A673 (cell line): ENCODE measurements at places on chromosomes 12 and 14. TPM values are rescaled to one million over a fixed set of nuclear protein-coding genes. Genes with fewer than 3 reads are reported as not detected.
A peak's percentile ranks its signal among the peaks of the same experiment; 100 is the strongest.

DNA sequence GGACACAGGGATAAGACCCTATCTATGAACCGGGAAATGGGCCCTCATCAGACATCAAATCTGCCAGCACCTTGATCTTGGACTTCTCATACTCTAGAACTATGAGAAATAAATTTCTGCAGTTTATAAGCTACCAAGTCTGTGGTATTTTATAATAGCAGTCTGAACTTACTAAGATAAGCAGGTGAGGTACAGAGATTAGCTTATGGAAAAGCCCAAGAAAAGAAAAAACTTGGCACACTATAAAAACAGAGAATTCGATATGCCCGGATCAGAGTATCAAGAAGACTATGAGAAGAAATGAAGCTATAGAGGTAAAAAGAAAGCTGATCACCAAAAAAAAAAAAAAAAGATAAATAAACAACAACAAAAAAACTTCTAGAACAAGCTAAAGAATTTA lies 52.6 kb downstream of the EEA1 start:
- H3K4me3 ChIP-seq, result no peak overlapping the region
- H3K4me1 ChIP-seq, result peaks cover 2% of the 10 kb centered on the region
- H3K36me3 ChIP-seq, result peaks cover 3% of the 10 kb centered on the region
- DNase-seq, result no peak

The SAMD15 gene
- total RNA-seq, result 2.4 and 2.9 TPM in 2 replicates

The GALNT8 gene
- total RNA-seq, result not detected in 2 replicates

DNA sequence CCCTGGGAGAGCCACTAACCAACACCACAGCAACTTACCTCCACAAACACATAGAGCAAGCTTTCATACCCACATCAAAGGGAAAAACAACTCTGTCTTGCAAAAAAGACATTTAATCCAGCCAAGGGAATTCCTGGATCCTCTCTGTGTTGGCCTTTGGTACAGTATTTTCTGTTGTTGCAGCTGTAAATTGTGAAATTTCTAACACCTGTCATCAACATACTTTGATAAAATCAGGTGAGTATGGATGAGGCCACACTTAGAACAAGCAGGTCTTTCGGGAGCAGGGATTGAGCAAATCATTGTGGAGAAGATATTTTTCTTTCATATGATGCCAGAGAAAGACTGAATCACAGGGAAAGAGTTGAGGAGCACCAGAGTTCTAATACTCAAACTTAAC lies 89.3 kb downstream of the SPTSSA start:
- H3K4me1 ChIP-seq, result no peaks in the 10 kb centered on the region
- no peaks in the 10 kb centered on the region for H3K27me3 ChIP-seq
- no peaks in the 10 kb centered on the region for H3K36me3 ChIP-seq
- no peak overlapping the region for H3K4me3 ChIP-seq
- no peak overlapping the region for H3K27ac ChIP-seq
- DNase-seq, result no peak

DNA sequence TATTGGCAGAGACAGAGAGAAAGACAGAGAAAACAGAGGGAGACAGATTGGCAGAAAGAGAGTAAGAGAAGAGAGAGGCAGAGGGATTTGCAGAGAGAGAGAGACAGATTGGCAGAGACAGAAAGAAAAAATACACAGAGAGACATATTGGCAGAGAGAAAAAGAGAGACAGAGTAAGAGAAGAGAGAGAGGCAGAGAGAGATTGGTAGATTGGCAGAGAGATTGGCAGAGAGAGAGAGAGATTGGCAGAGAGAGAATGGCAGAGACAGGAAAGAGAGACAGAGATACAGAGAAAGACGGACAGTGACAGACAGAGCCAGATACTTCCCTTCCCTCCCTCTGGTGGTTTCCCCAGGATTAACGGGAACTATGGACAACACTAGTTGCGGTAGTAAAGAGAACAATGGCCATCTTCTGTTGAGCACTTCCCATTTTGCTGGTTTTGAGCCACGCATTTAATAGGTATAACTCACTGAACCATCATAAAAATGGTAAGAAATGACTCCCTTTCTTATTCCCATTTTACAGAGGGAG lies 2.6 kb upstream of the NOS1 start:
- no peak overlapping the region for H3K27ac ChIP-seq
- H3K4me3 ChIP-seq, result no peak overlapping the region
- peaks cover 8% of the 10 kb centered on the region for H3K4me1 ChIP-seq
- no peaks in the 10 kb centered on the region for H3K36me3 ChIP-seq
- no peak for DNase-seq
- H3K27me3 ChIP-seq, result peaks cover 17% of the 10 kb centered on the region

DNA sequence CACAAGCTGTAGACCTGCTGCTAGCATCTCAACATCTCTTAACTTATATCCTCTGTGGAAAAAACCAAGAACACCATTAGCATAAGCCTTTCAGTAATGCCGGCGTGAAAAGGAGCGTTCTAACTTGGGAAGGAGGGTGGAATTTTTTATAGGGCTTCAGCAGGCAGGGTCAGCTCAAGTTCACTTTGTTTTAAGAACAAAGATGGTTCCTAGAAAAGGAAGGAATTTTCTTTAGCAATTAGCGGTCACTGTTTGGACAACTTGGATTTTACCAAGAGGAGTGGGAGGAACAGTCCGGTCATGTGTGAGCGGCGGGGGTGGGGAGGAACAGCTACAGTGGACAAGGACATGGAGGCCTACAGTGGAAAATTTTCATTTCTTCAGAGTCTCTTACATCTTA lies 35.9 kb downstream of the BBS10 start:
- H3K36me3 ChIP-seq, result no peaks in the 10 kb centered on the region
- H3K27ac ChIP-seq, result no peak overlapping the region
- H3K4me3 ChIP-seq, result no peak overlapping the region
- no peaks in the 10 kb centered on the region for H3K4me1 ChIP-seq
- no peak for DNase-seq
- no peaks in the 10 kb centered on the region for H3K27me3 ChIP-seq

DNA sequence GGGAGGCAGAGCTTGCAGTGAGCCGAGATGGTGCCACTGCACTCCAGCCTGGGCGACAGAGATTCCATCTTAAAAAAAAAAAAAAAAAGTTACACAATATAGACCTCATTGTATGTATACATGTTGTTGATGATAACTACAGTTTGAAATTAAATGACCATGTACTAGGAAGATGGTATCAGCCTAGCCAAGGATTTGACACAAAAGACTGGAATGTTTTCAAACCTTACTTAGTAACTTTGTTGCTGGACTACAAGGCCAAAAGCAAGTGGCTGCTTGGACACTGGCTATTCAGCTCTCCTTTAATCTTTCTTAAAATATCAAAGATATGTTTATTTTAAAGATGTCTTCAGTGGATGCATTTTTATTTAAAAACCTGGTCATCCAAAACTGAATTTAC lies 18.9 kb upstream of the NUDT4 start:
- no peak overlapping the region for H3K4me3 ChIP-seq
- DNase-seq, result no peak
- H3K27me3 ChIP-seq, result no peaks in the 10 kb centered on the region
- H3K27ac ChIP-seq, result no peak overlapping the region

GRCh38 chr14:77026930-77027537 lies 1.5 kb downstream of the IRF2BPL start:
- H3K4me3 ChIP-seq, result peak overlapping the region; percentile 87
- peak; percentile 82 for DNase-seq
- peak overlapping the region; percentile 97 for H3K27ac ChIP-seq
- H3K4me1 ChIP-seq, result peaks cover 49% of the 10 kb centered on the region

DNA sequence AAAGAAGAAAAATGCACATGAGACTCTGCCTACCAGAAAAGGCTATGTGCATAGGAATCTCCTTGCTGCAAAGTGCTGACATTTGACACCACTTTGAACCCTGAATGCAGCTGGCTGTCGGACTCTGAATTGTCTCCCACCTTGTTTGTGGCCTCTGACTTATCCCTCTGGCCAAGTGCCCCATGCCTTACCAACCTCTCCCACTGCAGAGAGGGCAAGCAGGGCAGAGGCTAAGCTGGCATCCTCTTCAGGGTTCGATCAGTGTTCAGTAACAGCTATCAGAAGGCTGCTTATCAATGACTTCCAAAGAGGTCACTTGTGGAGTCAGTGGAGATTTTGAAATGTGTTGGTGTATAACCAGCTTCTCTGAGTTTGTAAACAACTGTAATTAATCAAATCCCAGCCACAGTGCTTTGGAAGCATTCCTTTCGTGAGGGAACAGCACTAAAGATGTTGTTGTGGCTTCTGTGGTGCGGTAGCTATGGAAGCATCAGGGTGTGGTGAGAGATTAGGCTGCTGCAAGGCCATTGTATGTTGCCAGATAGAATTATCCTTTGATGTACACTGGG lies 22.6 kb upstream of the BMP4 start:
- no peak overlapping the region for H3K4me3 ChIP-seq
- H3K27ac ChIP-seq, result no peak overlapping the region
- H3K4me1 ChIP-seq, result no peaks in the 10 kb centered on the region

GRCh38 chr12:92431146-92431545 lies 271.6 kb upstream of the PLEKHG7 start:
- H3K27ac ChIP-seq, result no peak overlapping the region
- no peaks in the 10 kb centered on the region for H3K36me3 ChIP-seq
- DNase-seq, result no peak
- H3K4me3 ChIP-seq, result no peak overlapping the region
- H3K27me3 ChIP-seq, result no peaks in the 10 kb centered on the region

- H3K27ac ChIP-seq, result no peak overlapping the region
- no peaks in the 10 kb centered on the region for H3K4me1 ChIP-seq
- DNase-seq, result no peak
- no peaks in the 10 kb centered on the region for H3K36me3 ChIP-seq
These were observed 3.2 kb upstream of the MIA2 start for GRCh38 chr14:39230416-39231035.

- no peaks in the 10 kb centered on the region for H3K27me3 ChIP-seq
- no peak overlapping the region for H3K4me3 ChIP-seq
- H3K36me3 ChIP-seq, result no peaks in the 10 kb centered on the region
These were observed 218.2 kb upstream of the ARHGAP5 start for GRCh38 chr14:31858868-31859267.

DNA sequence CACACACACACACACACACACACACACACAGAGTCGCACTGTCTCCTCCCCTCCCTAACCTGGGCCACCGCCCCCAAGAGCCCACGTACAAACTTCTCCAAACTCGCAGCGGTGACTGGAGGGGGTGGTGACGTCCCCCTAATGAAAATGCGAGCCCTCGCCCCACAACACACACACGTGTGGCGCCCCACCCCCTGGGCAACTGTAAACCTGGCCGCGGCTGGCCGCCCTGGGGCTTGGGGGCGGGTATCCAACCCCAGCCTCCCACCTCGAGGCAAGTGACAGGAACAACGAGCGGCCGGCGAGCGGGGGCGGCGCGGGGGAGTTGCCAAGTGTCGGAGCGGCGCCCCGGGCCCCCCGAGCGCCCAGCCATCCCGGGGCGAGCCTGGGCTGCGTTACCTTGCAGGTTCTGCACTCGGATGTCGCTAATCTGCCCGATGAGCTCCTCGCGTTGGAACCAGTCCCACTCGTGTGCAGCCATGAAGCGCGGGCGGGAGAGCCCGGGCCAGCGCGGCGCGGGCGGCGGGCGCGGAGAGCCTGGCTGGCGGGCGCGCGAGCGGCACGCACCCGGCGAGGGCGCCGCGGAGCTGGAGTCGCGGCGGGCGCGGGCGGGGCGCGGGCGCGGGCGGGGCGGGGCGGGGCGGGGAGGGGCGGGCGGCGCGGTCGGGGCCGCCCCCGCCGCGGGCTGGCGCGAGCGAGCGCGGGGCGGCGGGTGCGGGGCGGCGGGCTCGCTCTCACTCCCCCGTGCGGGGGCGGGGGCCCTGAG lies at the start of gene CLMN:
Gene CLMN (minus strand): TSS at position 597 of the 766 bp plus-strand sequence. CDS start 116 bp downstream, at position 481.
- no peaks in the 10 kb centered on the region for H3K36me3 ChIP-seq
- H3K4me3 ChIP-seq, result peak within 1 kb of the TSS; percentile 71
- peaks cover 9% of the 10 kb centered on the region for H3K4me1 ChIP-seq
- peak; percentile 62 for DNase-seq
- H3K27ac ChIP-seq, result no peak within 1 kb of the TSS

The KRT6B gene
- total RNA-seq, result not detected in 2 replicates

GRCh38 chr14:64563696-64564095 lies 13.9 kb downstream of the PPP1R36 start:
- H3K4me3 ChIP-seq, result no peak overlapping the region
- H3K36me3 ChIP-seq, result no peaks in the 10 kb centered on the region
- H3K27me3 ChIP-seq, result no peaks in the 10 kb centered on the region

DNA sequence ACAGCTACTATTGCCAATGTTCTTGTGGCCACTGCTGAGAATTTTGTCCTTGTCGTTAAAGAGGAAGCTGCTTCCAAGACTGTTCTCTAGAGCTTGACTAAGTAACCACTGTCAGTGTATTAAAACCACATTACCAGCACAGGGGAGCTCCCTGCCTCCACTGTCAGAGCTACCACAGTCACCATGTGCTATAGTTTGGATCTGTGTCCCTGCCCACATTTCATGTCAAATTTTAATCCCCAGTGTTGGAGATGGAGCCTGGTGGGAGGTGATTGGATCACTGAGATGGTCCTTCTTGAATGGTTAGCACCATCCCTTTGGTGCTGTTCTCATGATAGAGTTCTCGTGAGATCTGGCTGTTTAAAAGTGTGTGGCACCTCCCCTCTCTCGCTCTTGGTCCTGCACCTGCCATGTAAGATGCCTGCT lies 23.2 kb upstream of the RAP1B start:
- DNase-seq, result no peak
- no peak overlapping the region for H3K27ac ChIP-seq
- H3K36me3 ChIP-seq, result no peaks in the 10 kb centered on the region
- H3K4me1 ChIP-seq, result no peaks in the 10 kb centered on the region

DNA sequence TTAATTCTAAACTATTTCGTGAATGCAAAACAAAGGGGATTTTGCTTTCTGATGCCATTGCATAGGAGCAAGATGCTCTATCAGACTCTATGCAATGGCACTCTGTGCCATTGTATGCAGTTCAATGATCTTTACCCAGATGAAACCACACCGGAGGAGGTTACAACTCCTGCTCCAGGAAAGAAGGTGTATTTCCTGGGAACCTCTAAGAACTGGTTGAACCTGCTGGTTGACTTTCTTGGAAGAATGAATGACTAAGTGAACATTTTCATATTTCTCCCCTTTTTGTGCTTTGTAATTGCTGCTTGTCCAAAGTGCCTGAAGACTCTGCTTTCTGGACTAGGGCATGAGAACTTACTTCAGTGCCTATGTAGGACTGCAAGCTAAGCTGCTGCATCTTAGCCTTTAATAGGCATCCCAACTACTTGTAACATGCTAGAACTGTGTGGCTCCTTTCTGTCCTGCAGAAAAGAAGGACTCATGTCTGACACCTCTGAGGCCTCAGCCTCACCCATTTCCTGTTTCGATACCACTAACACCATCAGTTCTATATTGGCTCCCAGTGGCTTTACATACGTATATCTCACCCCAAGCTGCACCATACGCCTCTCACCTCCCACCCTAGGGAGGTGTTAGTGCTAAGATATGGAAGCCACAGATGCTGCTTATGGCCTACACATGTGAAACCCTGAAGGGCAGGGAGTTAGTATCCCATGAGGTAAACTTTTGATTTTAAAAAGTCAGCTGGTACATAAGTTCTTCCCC lies 193.5 kb upstream of the CNOT2 start:
- H3K27ac ChIP-seq, result no peak overlapping the region
- peaks cover 14% of the 10 kb centered on the region for H3K4me1 ChIP-seq
- H3K4me3 ChIP-seq, result no peak overlapping the region
- no peaks in the 10 kb centered on the region for H3K36me3 ChIP-seq

GRCh38 chr12:58530742-58531062 lies 389.6 kb downstream of the LRIG3 start:
- no peaks in the 10 kb centered on the region for H3K4me1 ChIP-seq
- H3K27me3 ChIP-seq, result no peaks in the 10 kb centered on the region
- DNase-seq, result no peak
- no peak overlapping the region for H3K4me3 ChIP-seq

- H3K27me3 ChIP-seq, result no peaks in the 10 kb centered on the region
These were observed 353.1 kb downstream of the SEC23A start for GRCh38 chr14:38749936-38750335.

The BTG1 gene
- 18.0 and 23.2 TPM in 2 replicates for total RNA-seq
